ENCODE measurements at places on chromosomes 6 and 20. TPM values are rescaled to one million over a fixed set of nuclear protein-coding genes. Genes with fewer than 3 reads are reported as not detected.

The RSPH9 gene
- polyA plus RNA-seq = 1.2 TPM

The GRM1 gene
- polyA plus RNA-seq = not detected

The NFS1 gene
- 33.3 TPM for polyA plus RNA-seq

The TP53TG5 gene
- 0.55 TPM for polyA plus RNA-seq

DNA sequence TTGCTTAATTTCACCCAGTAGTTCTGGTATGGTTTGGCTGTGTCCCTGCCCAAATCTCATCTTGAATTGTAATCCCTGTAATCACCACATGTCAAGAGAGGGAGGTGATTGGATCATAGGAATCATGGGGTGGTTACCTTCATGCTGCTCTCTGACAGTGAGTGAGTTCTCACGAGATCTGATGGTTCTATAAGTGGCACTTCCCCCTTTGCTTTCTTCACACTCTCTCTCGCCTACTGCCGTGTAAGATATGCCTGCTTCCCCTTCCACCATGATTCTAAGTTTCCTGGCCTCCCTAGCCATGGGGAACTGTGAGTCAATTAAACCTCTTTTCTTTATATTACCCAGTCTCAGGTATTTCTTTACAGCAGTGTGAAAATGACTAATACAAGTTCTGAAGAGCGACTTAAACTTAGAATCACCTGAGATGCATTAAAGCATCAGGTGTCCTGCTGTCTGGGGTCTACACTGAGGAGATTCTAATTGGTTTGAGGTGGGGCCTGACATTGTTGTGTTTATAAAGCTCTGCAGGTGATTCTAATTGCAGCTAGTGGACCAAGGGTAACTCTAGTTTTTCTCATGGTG, 82.1 kb upstream of the DTNBP1 start:
- no peak for DNase-seq
- no peak overlapping the region for H3K27ac ChIP-seq
- no peak overlapping the region for H3K4me3 ChIP-seq
- no peaks in the 10 kb centered on the region for H3K4me1 ChIP-seq
- H3K27me3 ChIP-seq = no peaks in the 10 kb centered on the region

DNA sequence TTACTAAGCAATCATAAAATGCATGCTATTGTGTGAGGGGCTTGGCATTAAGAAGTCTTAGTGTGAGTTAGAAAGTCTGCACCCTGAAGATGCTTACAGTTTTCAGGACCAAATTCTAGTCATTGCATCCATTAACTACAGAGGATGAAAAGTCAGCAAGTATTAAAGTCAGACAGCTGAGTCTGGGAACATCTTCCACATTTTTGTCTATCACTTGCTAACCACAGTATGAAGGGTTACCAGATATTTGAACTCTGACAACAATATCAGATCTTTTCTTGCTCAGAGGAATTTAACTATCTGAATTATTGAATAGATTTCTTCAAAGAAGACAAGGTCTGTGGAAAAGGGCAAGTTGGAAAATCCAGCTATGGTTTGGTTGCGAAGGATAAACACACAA, 264.4 kb downstream of the BTBD9 start:
- no peak for DNase-seq
- no peaks in the 10 kb centered on the region for H3K4me1 ChIP-seq
- H3K27ac ChIP-seq = no peak overlapping the region
- no peaks in the 10 kb centered on the region for H3K27me3 ChIP-seq
- no peaks in the 10 kb centered on the region for H3K36me3 ChIP-seq

- no peaks in the 10 kb centered on the region for H3K4me1 ChIP-seq
- H3K36me3 ChIP-seq = no peaks in the 10 kb centered on the region
- peaks cover 58% of the 10 kb centered on the region for H3K27me3 ChIP-seq
Measured at GRCh38 chr6:166667796-166668610, 41.0 kb upstream of the RPS6KA2 start.

DNA sequence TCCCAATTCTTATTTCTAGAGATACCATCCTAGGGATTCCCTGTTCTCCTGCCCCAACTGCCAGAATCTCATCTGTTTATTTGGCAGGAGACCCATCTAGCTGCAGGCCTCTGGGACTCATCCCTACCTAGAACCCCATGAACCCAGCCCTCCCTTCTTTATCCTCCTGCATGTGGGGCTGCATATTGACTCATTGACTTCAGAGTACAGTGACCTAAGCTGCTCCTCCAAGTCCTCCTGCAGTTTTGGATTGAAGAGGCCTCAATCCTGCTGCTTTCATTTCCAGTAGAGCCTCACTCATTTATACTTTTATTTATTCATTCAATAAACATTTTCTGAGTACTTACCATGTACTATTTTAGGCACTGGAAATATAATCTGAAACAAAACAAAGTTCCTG, 11.6 kb downstream of the TMEM200A start:
- H3K4me1 ChIP-seq = 0 out of 2 replicates have a peak, but pooled peaks cover 5% of the 10 kb centered on the region
- peak; percentile 27 for DNase-seq
- peaks cover 7% of the 10 kb centered on the region for H3K36me3 ChIP-seq
- no peak overlapping the region for H3K27ac ChIP-seq
- no peaks in the 10 kb centered on the region for H3K27me3 ChIP-seq

GRCh38 chr20:9838035-9838377, 870 bp downstream of the PAK5 start:
- H3K4me1 ChIP-seq = no peaks in the 10 kb centered on the region
- no peak for DNase-seq
- H3K27me3 ChIP-seq = peaks cover 16% of the 10 kb centered on the region
- H3K27ac ChIP-seq = no peak overlapping the region

DNA sequence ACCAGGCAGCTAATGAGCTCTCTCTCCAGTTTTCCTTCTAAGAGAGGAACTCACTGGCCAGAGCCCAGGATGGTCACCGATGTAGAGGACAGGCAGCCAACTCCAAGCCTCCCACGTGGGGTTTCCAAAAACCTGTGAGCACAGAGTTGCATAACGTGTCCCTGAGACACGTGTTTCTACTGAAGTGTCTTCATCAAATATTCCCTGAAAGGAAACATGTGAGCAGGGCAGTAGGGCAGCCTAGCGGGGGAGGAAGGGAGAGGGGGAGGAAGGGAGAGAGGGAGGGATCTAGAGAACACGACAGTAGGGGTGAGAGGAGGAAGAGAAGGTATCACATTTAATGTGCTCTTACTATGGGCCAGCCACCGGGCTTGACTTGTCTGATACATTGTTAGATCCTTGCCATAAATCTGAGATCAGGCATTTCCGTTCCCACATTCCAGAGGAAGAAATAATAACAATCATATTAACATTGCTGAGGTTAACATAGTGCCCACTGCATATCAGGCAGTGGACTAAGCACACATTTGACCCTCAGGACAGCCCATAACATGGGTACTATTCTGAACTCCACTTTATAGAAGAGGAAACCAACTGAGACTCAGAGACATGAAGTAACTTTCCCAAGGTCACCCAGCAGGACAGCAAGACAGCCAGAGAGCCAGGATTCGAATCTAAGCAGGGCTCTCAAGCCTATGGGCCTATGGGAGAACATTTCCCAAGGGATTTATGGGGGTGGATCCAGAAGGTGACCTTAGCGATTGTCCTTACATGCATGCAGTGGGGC, 4.5 kb upstream of the SYS1 start:
- DNase-seq = peak; percentile 95
- no peaks in the 10 kb centered on the region for H3K36me3 ChIP-seq
- H3K27me3 ChIP-seq = no peaks in the 10 kb centered on the region

- peaks cover 10% of the 10 kb centered on the region for H3K27me3 ChIP-seq
- peak overlapping the region; percentile 50 for H3K27ac ChIP-seq
- peak; percentile 83 for DNase-seq
- peaks cover 18% of the 10 kb centered on the region for H3K4me1 ChIP-seq
- peak overlapping the region; percentile 61 for H3K4me3 ChIP-seq
Measured at GRCh38 chr6:71107911-71108420, 151.1 kb upstream of the B3GAT2 start.

DNA sequence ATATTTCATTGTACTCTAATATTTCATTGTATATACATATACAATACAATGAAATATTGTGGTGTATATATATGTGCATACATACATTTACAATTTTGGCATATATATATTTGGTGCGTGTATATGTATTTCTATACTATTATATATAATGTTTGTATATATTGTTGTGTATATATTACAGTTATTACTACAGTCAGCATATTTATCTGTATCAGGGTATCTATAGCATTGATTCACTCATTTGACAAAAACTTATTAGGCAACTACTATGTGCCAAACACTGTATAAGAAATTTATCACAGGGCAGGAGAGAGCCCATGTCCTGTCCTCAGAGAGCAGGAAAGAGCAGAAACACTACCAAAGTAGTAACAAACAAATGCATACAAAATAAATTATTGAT, 910.6 kb downstream of the QKI start:
- no peaks in the 10 kb centered on the region for H3K36me3 ChIP-seq
- H3K27ac ChIP-seq = no peak overlapping the region
- no peak for DNase-seq
- peaks cover 11% of the 10 kb centered on the region for H3K4me1 ChIP-seq

GRCh38 chr20:17495826-17496225, 35.4 kb downstream of the BFSP1 start:
- H3K27ac ChIP-seq = no peak overlapping the region
- no peak for DNase-seq
- H3K4me1 ChIP-seq = peaks cover 11% of the 10 kb centered on the region
